ENCODE measurements at places on chromosomes 5 and 9.

DNA sequence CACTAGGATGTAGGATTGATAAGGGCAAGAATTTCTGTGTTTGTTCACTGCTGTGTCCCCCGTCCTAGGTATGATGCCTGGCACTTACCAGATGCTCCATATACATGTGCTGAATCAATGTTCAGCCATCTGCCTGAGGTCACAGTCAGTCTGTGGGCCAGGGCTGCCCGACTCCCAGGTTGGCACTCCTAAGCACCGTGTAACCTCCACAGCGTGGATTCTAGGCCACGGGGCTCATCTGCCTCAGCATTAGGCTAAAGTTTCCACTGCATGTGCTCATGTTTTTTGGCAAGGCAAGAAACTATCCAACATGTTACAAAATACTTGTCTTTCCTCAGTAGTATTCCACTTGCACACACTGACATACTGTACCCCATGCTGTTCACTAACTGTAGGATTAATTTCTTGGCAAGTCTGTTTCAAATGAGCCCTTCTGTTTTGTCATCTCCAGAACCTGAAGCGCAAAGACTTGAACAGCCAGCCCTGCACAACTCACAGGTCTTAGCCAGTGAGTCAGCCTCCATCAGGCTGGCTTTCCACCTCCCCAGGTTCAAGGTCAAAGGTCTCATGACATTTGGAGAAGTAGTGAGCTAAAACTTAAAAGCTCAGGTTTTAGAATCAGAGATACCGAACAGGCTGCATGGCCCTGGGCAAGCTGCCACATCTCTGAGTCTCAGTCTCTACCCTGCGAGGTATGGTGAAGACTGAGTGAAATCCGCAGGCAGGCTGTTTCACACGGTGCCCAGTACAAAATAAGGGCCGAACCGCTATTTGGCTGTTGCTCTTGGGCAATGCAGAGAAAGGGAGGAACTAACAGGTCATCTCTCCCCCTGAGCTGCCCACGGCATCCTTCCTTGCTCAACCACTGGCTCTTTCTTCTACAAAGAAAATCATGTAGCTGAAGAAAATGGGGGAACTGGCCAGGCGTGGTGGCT, 7.2 kb downstream of the TOR1A start:
- DNase-seq = no peak

GRCh38 chr5:147487031-147487750, 22.7 kb downstream of the DPYSL3 start:
- no peak for DNase-seq

GRCh38 chr9:36992501-36993316, 41.4 kb downstream of the PAX5 start:
- DNase-seq = no peak

DNA sequence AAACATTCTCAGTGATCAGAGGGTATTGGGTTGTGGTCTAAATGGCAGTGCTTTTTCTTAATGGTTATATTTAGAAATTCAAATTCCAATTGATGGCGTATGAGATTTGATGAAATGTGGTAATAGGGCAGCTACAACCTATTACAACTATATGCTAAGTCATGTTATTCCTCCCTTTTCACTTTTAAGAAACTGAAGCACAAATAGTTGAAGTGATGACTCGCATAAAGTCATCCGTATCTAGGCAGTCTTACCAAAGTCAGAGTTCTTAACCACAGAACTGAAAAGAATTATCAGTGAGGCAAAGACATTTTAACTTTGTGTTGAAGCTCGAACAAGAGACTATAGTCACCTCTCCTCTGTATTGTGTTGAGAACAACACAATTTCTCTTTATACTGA, 28.2 kb downstream of the C9orf152 start:
- no peak for DNase-seq

DNA sequence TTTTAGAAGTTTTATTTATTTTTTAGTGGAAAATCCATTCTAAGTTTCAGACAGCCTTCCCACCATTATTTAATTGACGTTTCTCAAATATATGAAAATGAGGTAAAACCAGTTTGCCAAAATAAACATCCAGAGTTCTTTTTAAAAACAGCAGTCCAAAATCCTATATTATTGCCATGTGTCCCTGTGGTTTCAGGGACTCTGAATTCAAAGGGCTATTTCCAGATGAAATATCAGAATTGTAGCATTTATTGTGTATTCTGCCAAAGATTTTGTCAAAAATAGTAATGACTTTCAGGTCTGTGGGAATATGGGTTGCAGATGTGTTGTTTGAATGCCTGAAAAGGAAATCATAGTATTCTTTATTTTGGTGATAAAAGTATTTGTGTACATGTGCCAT, 41.6 kb downstream of the XRCC4 start:
- DNase-seq = no peak

DNA sequence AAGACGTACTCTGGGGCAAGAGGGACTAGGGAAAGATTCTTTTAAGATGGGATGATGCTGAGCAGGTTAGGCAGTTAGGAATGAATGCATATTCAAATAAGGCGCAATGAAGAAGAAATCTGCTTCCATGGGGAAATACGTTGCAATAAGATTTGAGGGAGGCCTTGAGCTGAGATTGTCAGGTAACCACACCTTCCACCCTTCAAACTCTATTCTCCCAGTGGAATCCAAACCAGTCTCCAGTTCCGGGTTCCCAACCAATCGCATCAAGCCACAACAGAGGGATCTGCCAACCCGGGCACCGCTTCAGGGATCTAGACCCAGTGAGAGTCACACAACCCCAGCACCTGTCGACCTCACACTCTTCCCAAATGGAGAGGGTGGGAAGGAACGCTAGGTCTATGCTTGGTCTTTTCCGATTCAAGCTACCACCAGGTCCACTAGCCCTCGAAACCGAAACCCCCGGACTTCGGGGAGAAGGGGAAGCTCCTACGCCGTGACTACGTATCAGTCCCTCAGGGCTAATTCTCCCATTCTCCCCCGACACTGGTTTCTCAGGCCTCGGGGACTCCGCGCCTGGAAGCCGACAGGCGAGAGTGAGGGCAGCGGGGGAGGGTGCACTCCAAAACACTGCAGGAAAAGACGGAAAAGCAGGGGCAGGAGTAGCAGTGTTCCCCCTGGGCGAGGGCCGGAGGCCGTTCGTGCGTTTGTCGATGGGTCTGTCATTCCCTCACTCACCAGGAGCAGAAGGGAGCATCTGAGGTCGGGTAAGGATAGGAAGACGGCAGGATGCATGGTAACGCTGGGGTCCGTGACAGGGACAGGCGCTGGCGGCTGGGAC, 534 bp downstream of the ERP44 start:
- peak; percentile 3 for DNase-seq
